ENCODE measurements at places on chromosomes 3 and 15. TPM values are rescaled to one million over a fixed set of nuclear protein-coding genes. Genes with fewer than 3 reads are reported as not detected.

Gene CPA3
- polyA plus RNA-seq: 0.68 TPM

Gene STT3B
- polyA plus RNA-seq: 208 TPM

- no peak for DNase-seq
Measured at GRCh38 chr3:37024092-37024491, 30.8 kb downstream of the MLH1 start.

GRCh38 chr3:58580826-58581327 is 3.7 kb upstream of the FAM107A start:
- no peak for DNase-seq

DNA sequence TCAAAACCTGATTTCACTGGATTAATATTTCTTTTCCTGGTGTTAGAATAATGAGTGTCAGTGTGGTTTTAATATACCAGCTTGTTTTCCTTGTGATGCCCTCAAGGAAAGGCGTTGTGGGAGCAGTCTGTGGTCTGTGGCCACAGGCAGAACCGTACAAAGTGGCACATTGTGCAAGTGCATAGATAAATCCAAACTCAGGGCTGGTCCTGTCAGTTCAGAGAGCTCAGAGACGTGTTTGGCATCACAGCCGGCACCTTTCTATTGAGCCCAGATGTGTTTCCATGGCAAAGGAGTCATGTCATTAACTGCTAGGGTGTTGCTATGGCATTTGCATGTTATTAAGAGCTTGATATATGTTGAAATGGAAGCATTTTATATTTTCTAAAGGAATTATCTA is 289.9 kb upstream of the RASGRP1 start:
- DNase-seq: no peak

Gene SPRED1
- 38.0 TPM for polyA plus RNA-seq

Gene SNURF
- 35.9 TPM for polyA plus RNA-seq

GRCh38 chr3:128448491-128448890 is 18.2 kb downstream of the DNAJB8 start:
- DNase-seq: no peak

GRCh38 chr3:24640330-24640877 is 145.8 kb upstream of the THRB start:
- DNase-seq: no peak

GRCh38 chr3:58528629-58529028 is 8.4 kb downstream of the ACOX2 start:
- DNase-seq: no peak

GRCh38 chr3:194423317-194423716 is 24.3 kb upstream of the GP5 start:
- DNase-seq: no peak

- DNase-seq: no peak
Measured at GRCh38 chr3:180631317-180631716, 29.4 kb downstream of the TTC14 start.

DNA sequence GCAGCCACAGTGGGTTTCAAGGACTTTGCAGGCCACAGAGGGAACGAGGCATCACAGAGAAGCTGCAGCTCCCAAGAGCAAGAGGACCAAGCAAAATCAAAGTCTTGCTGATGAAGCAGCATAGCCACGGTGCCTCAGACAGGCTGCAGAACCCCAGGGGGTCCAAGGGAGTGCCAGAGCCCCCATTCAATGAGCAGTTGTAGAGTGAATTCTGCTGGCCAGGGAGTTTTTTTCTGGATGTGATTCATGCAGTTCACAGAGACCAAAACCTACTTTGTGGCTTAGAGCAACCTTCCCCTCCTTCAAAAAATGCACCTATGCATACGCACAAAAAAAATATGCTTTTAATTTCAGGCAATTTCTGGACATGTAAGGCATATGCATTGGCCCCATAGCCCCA is 409.0 kb downstream of the VPS13C start:
- DNase-seq: no peak

Gene ACAP2
- 37.3 TPM for polyA plus RNA-seq

GRCh38 chr15:91855684-91856489 is 2.4 kb downstream of the SLCO3A1 start:
- DNase-seq: no peak

Gene RNU5B-1
- polyA plus RNA-seq: not detected

- no peak for DNase-seq
Measured at GRCh38 chr3:69671082-69671952, 67.9 kb upstream of the MITF start.

DNA sequence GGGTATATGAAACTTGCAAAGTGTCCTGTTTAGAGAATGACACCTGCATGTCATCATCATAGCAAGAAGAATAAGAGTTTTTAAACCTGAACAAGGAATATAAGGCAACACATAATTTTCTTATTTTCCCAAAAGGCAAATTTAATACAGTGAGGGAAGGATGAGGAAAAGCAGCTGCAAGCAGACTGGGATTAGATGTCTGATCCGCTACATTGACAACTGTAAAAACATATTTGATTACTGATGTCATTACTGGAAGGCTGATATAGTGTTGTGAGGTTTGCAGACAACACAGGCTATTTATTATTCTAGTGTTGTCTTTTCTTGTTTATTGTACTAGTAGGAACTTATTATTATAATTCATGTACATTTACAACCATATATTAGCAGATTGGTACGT is 528.7 kb downstream of the ZIC1 start:
- no peak for DNase-seq

Gene NXPE3
- polyA plus RNA-seq: 5.6 TPM

DNA sequence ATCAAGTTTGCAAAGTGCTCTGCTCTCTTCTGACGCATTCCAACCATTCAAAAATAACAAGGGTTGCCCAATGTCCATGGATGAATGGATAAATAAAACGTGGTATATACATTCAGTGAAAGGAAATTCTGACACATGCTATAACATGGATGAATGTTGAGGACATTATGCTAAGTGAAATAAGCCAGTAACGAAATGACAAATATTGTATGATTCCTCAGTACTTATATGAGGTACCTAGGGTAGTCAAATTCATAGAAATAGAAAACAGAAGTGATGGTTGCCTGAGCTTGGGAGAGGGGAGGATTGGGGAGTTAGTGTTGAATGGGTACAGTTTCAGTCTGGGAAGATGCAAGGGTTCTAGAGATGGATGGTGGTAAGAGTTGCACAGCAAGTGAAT is 33.9 kb downstream of the SH3BP5 start:
- no peak for DNase-seq

DNA sequence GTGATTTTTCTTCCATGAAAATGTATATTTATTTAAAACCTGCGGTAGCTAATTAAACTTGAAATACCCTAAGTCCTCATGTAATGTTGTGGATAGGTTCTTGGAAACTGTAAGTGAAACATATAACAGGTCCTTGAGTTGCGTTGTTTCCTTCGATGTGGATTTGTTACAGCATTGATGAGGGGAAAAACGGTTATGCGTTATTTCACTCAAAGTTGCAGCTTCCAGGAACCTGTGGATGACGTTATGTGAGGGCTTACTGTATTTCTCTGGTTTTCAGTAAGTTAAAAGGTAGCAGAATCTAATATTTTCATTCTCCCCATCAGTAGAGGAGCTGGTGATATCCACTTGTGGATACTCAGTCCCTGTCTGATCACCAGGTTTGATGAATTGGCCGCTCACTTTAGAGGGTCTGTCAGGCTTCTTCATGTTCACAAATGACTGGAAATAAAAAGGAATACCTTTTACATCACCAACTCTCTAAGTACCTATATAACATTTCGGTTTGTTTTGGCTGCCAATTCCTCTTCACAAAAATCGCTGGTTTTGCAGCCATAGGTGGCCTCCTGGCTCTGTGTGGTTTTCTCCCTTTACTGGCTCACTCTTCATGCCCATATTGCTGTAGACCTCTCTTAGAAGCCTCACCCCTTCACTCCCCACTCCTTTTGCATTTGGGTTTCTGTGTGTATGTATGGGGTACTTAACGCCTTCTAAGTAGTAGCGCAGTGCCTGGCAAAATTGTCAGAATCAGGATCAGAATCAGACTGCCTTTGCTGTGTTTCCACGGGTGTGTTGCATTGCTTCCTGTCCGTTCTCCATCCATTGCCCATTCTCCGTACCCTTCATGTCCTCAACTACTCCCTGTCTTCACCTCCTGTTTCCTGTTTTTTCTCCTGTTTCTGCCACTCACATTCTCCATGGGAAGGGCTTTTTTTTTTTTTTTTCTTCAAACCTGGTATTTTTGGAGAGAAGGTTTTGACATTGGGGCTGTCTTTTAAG is 112.6 kb downstream of the FNDC3B start:
- DNase-seq: no peak

DNA sequence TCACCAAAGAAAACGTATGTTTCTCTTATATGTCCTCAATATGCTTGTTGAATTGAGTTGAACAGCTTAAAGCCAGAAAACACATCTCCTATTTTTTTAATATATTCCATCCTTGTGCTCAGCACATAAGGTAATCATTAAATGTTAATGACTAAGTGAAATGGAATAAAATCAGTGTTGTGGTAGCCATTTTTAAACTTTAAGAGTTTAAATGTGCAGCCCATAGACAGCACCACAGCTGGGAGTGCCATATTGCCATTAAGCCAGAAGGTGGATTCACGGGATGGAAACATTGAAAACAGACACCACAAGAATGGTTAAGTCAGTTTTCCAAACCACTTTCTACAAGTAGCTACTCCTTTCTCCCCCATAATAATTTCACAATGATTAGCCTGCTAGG is 76.8 kb upstream of the C15orf61 start:
- no peak for DNase-seq

GRCh38 chr3:193240850-193241706 is at the start of gene PLAAT1:
PLAAT1 (plus strand) TSS chr3:193241222; CDS start chr3:193255651, 14,429 bp downstream.
- DNase-seq: peak; percentile 50

DNA sequence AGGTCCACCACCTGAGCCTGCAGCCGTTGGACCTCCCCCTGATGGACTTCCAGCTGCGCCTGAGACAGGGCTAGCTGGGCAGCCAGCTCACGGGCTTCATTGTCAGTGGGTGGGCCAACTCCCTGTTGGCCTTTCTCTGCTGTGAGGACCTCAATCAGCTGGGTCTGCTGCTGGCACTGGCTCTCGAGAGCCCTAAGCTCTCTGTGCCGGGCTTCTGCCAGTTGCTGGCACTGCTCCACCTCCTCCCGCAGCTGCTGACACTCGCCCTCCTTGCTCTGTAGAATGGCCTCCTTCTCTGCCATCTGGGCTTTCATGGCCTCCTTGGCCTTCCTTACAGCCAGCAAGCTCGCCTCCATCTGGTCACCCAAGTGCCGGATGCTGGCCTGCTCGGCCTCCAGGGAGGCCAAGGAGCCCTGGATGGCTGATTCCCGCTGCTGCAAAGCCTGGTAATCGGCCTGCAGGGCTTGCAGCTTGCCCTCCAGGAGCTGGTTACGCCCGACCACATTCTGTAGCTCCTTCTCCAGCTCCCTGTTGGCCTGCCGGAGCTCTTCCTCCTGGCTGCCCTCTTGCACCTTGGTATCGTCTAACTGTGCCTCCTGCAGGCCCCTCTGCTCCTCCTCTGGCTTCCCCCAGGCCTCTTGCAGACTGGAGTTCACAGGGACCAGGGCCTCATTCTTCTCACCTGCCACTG is 23.8 kb downstream of the CXCR6 start:
- no peak for DNase-seq

- DNase-seq: no peak
Measured at GRCh38 chr3:44932271-44932670, 43.7 kb downstream of the ZDHHC3 start.

All from left renal pelvis (tissue), 4 donors.